ENCODE measurements at places on chromosomes 2 and 18. TPM values are rescaled to one million over a fixed set of nuclear protein-coding genes. Genes with fewer than 3 reads are reported as not detected.

Gene GDF7
- 20.0 TPM for total RNA-seq

Gene CD28
- 13.8 TPM for total RNA-seq

Gene GPR55
- total RNA-seq = not detected

Gene AAK1
- 46.1 TPM for total RNA-seq

Gene PLB1
- total RNA-seq = 7.1 TPM

Gene CNOT9
- total RNA-seq = 37.1 TPM

Gene COL3A1
- 149 TPM for total RNA-seq

Gene ZC3H6
- 15.1 TPM for total RNA-seq

Gene LYPD1
- total RNA-seq = 7.5 TPM

Gene IL1R2
- total RNA-seq = 3.6 TPM

Gene CSRNP3
- total RNA-seq = 1.3 TPM

Gene LYG2
- total RNA-seq = not detected

Gene ANKRD30B
- 17.4 TPM for total RNA-seq

Gene DES
- total RNA-seq = 50.4 TPM

Gene SLC5A7
- total RNA-seq = not detected

Gene SCN2A
- 0.20 TPM for total RNA-seq

Gene MARCHF4
- total RNA-seq = not detected

Gene ALK
- total RNA-seq = 4.8 TPM

Gene GAL3ST2
- total RNA-seq = 0.21 TPM

Gene DTNA
- total RNA-seq = 40.4 TPM

Gene SP140
- 1.1 TPM for total RNA-seq

Gene ADD2
- 4.2 TPM for total RNA-seq

Gene PFN4
- not detected for total RNA-seq

Gene GNAL
- total RNA-seq = 12.9 TPM

Gene LAPTM4A
- total RNA-seq = 177 TPM

Gene IDH1
- total RNA-seq = 60.0 TPM

Gene KRTCAP3
- total RNA-seq = 3.6 TPM

Gene UCN
- 15.1 TPM for total RNA-seq

Gene ZSWIM2
- total RNA-seq = not detected

Gene DSG4
- not detected for total RNA-seq

Gene ANKRD30BL
- not detected for total RNA-seq

Gene PLEKHB2
- 77.9 TPM for total RNA-seq

Gene NTSR2
- total RNA-seq = not detected

Gene CNDP1
- 0.22 TPM for total RNA-seq

Gene PLCL1
- total RNA-seq = 6.6 TPM

Gene BCL11A
- total RNA-seq = not detected

Gene CBLN2
- total RNA-seq = 3.1 TPM

Gene KHK
- total RNA-seq = 10.5 TPM

Gene LOXL3
- total RNA-seq = 15.0 TPM

Gene CXCR1
- not detected for total RNA-seq

Gene ST8SIA3
- not detected for total RNA-seq

Gene LAMA3
- total RNA-seq = 60.0 TPM

Gene RBM43
- 13.3 TPM for total RNA-seq

Gene SCLY
- 13.6 TPM for total RNA-seq

Gene REG3G
- not detected for total RNA-seq

Gene FBXO41
- total RNA-seq = 7.2 TPM

Gene PROKR1
- total RNA-seq = 0.63 TPM

Gene TRABD2A
- not detected for total RNA-seq

Gene TUBB8B
- not detected for total RNA-seq
